A549 (cell line): ENCODE measurements at places on chromosomes 7 and 10.

DNA sequence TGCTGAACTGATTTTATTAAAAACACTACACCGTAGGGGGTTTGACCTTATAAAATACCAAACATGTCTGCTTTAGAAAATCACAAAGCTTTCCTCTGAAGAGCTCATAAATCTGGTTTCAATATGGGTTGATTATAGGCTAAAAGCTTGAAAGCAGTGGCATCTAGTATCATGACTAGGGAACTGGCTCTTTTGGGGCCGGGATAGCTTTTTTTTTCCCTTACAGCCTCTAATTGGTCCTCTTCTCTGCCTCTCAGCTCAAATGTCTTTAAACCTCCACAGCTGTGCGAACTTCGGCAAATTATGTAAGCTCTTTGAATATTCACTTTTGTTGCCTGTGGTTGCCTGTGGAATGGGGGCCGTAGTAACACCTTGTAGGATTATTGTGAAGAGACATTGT, 8.4 kb downstream of the BAMBI start:
- no peak for DNase-seq

GRCh38 chr10:83678850-83679249, 460.5 kb upstream of the GHITM start:
- no peak for DNase-seq

- no peak for DNase-seq
Measured at GRCh38 chr7:92639213-92639896, 49.2 kb upstream of the FAM133B start.

- peak; percentile 49 for DNase-seq
Measured at GRCh38 chr7:51045319-51046102, 262.8 kb upstream of the GRB10 start.

- no peak for DNase-seq
Measured at GRCh38 chr10:93280699-93281366, 201.3 kb downstream of the MYOF start.

- DNase-seq: no peak
Measured at GRCh38 chr10:95321554-95322301, 30.9 kb upstream of the PDLIM1 start.

GRCh38 chr7:46009211-46009610, 88.1 kb upstream of the IGFBP3 start:
- no peak for DNase-seq

DNA sequence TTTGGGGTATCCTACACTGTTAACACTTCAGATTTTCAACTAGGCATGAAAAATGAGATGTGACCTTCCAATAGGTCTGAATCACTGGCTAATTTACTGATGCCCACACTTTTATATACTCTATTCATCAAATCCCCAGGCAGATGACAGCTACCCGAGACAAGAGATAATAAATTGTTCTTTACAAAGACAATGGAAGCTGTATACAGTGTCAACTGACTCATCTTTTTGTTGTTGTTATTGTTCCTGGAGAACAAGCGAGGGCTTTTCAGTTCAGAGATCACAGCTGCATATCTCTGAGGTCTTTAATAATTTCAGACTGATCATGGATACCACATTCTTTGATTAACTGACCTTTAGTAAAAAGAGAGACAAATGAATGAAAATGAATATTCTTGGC, 228.9 kb downstream of the SDHAF3 start:
- DNase-seq: no peak

DNA sequence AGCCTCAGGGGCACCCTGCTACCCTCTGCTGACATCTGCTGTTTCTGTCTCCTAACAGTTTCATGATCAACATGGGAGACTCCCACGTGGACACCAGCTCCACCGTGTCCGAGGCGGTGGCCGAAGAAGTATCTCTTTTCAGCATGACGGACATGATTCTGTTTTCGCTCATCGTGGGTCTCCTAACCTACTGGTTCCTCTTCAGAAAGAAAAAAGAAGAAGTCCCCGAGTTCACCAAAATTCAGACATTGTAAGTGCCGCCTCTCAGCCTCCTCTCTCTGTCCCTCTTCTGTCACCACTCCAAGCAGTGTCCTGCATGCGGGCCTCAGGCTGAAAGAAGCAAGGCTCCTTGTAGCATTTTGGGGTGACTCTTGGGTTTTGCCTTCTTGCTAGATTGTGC, 39.0 kb downstream of the POR start:
- DNase-seq: no peak

GRCh38 chr10:115977855-115978254, 295.2 kb downstream of the GFRA1 start:
- DNase-seq: no peak

DNA sequence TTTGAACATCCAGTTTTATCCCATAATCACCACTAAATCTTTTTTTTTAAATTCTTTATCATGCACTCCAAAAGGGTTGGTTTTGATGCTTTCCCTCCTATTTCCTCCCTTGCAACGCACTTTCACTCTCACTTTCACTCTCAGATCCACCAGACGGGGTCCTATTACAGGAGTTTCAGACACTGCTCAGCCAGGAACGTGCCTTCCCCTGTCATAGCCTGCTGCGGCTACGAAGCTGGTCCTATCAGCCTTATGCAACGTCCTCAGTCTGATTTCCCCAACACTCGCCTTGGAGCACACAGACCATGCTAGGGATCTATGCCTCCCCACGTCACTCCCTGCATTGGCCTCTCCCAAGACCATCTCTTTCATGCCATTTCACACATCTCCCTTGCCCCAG, 23.4 kb downstream of the ZPBP start:
- DNase-seq: no peak

DNA sequence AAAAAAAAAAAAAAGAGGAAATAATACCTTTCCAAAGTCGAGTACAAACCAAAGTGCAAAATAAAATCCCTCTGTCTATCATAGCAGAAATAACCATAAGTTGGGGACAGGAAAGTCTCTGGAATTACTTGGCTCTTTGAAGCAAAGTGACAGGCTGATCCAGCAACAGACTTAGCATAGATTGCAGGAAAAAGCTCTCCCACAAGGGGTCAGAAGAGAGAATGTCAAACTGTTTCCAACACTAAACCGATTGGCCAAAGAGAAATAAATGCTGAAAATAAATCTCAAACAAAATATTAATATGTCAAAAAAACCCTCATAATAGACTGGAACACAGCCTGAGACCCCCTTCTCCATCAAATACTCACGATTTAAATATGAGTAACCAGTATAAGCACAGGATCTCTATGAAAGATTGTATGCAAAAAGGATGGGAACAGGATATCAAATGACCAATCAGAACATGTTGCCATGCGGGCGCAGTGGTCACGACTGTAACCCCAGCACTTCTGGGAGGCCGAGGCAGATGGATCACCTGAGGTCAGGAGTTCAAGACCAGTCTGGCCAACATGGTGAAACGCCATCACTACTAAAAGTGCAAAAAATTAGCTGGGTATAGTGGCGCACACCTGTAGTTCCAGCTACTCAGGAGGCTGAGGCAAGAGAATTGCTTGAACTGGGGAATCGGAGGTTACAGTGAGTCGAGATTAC, 1000.7 kb upstream of the LRRN3 start:
- no peak for DNase-seq

DNA sequence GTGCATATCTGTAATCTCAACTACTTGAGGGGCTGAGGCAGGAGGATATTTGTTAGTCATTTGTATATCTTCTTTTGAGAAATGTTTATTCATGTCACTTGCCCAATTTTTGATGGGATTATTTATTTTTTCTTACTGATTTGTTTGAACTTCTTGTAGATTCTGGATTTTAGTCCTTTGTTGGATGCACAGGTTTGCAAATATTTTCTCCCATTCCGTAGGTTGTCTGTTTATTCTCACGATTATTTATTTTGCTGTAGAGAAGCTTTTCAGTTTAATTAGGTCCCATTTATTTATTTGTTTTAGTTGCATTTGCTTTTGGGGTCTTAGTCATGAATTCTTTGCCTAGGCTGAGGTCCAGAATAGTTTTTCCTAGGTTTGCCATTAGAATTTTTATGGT, 44.1 kb upstream of the OSBPL3 start:
- no peak for DNase-seq

DNA sequence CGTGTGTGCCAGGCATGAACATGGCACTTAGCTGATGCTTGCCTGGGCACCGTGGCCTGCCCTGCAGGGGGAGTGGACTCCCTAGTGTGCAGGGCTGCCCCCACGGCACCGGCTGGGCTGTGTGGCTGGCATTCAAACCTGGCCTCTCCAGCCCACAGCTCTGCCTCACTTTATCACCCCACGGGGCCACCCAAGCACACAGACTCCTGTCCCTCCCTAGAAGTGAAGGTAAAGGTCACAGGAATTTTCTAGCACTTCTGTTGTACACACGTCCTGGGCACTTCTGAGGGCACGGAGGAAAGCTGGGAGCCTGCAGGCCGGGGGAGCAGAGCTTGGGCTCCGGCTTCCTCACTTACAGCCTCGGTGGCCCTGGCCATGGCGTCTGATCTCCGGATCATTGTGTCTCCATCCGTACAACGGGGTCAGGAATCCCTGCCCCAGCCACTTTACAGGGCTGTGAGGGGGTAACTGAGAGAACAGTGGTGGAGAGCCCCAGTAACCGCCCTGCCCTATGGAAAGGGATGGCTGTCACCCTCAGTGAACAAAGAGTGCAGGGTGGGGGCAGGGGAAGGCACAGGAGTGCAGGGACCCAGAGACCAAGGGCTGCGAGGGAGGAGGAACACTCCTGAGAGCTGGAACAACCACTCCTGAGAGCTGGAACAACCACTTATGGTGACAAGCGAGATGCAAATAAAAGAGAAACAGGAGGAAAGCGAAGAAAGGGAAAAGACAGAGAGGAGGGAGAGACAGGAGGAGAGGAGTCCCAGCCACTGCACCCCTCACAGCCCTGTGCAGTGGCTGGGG, 3.9 kb upstream of the PYROXD2 start:
- DNase-seq: no peak

DNA sequence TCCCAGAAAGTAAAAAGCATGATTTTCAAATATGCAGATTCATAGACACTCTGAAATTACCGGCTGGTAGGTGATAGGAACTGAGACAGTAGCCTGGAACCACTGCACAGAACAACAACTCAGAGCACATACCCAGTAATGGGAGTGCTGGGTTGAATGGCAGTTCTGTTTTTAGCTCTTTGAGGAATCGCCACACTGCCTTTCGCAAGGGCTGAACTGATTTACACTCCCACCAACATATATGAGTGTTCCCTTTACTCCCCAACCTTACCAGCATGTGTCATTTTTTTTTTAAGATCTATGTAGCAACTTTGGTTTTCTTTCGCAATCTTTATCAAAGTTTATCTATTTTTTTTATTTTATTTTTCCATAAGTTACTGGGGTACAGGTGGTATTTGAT, 358.8 kb downstream of the CALN1 start:
- no peak for DNase-seq

DNA sequence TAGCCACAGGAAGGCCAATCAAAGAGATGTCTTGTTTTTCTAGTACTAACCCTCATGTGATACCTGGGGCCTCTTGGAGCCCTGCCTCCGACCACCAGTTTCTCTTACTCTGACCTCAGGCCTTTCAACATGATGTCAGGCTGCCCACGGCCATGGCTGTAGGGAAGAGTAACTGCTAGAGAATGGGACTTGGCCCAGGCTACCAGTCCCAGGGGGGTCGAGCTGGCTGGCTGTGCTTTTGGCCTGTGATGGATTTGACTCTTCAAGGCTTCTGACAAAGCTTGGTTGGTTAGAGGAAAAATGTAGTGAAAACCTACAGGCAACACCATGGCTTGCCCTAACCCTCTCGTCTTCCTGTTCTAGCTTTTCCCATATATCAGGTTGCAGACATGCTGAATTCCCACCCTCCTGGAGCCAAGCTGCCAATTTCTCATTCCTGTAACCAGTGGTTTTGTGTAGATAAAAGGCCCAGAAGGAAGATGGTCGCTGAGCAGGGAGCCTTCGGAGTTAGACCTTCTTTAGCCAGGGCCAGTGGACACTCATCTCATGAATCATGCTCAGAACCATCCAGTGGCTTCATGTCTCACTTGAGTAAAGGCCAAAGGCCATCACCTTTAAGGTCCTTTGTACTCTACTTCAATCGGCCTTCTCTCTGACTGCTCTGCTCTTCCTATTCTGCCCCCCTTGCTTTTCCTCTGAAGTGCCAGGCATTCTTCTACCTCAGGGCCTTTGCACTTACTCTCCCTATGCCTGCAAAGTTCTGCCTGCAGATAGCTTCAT, 19.7 kb downstream of the SUFU start:
- no peak for DNase-seq

GRCh38 chr10:70982443-70982842, 94.1 kb upstream of the PCBD1 start:
- no peak for DNase-seq

- DNase-seq: no peak
Measured at GRCh38 chr10:48490946-48491345, 113.9 kb downstream of the ARHGAP22 start.

GRCh38 chr7:1242256-1242605, 9.6 kb downstream of the UNCX start:
- DNase-seq: no peak

DNA sequence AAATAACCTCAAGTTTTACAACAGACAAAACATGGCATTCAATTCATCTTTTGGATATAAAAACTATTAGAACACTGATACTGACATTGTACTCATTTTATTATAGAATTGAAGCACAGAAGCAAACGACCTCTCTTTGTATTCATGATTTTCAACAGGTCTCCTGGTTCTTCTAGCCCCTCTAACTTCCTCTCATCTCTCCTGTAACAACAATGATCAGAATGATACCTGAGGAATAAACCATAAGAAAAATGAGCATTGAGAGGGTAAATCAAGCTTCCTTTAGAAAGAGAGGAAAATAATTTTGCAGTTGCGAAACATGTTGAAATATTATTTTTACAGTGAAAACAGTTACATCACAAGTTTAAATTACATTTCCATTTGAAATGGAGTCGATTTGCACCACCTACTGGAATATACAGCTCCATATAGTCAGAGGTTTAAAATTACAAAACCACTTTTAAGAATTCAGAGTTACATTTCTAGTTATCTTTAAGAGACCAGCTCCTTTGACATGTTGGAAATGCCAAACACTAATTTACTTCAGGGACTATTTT, 17.5 kb upstream of the TEX36 start:
- DNase-seq: peak; percentile 27

DNA sequence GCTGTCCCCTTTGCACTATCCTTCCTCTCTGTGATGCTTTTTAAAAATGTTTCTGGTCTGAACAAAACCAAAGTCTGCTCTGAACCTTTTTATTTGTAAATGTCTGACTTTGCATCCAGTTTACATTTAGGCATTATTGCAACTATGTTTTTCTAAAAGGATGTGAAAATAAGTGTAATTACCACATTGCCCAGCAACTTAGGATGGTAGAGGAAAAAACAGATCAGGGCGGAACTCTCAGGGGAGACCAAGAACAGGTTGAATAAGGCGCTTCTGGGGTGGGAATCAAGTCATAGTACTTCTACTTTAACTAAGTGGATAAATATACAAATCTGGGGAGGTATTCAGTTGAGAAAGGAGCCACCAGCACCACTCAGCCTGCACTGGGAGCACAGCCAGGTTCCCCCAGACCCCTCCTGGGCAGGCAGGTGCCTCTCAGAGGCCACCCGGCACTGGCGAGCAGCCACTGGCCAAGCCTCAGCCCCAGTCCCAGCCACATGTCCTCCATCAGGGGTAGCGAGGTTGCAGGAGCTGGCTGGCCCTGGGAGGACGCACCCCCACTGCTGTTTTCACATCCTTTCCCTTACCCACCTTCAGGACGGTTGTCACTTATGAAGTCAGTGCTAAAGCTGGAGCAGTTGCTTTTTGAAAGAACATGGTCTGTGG, 11.4 kb upstream of the CSGALNACT2 start:
- DNase-seq: no peak

- DNase-seq: no peak
Measured at GRCh38 chr10:99527526-99528493, 4.9 kb upstream of the NKX2-3 start.
